ENCODE measurements at places on chromosomes 4 and X.

DNA sequence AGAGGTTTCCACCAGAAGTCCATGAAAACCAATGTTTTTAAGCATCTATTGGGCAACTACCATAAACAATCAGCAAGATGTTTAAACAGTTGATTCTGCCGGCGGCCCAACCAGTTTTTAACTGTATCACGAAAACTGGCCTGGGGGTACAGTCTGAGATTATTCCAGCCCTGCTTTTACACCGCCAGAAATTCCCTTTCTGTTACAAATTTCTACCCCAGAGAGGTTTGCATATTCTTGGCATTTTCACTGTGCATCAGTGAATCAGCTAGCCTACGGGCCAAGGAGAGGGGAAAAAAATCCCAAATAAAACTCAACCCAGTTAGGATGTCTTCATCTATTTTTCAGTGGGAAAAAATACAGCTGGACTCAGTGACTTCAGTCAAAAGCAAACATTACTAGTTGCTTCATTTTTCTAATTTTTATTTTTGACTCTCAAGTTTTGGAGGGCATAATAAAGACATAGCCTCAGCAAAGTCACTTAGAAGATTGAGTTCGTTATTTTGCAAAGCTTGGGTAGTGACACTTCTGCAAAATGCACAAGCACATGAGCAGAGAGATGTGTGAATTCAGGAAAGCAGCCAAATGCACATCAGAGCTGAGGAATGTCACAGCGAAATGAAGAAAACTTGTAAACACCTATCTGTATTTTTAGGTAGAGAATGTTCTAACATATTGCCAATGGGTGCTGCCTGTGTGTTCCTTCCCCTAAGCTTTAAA lies 167.8 kb upstream of the GK2 start:
- no peak for DNase-seq

DNA sequence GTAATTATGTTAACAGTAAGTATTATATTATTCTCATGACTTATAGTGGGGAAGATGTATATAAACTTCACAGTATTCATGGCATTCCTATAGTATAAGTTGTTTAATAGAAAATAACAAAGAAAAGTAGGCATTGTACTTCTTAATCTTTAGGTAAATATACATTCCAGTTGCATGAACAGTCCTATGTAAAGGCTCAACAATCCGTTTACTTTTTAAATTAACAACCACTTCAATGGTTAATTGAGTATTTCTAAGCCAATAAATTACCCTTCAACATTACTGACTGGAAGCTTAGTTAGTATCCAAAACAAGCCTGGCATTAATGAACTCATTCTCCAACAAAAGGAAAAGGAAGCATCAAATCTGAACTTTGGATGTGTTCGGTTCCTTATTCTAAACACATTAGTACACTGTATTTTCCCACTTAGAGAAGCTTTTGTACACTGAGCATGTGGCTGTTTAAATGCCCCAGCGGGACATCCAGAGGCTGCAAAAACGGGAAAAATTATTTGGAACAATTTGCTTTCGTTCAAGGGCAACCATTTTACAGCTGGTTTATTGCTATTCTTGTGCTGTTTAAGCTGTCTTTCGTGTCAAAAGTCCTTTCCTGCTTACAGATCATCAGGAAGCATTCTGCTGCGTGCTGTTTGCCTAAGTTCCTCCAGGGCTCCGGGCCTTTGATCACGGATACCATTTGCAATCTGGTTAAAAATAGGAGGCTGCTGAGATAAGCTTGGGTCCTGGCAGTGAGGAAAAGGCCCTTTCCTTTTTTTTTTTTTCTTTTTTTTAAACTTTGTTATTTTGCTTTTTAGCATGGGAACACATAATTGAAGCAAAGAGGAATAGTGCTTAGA lies 460.3 kb downstream of the SPRY1 start:
- peak; percentile 31 for DNase-seq

DNA sequence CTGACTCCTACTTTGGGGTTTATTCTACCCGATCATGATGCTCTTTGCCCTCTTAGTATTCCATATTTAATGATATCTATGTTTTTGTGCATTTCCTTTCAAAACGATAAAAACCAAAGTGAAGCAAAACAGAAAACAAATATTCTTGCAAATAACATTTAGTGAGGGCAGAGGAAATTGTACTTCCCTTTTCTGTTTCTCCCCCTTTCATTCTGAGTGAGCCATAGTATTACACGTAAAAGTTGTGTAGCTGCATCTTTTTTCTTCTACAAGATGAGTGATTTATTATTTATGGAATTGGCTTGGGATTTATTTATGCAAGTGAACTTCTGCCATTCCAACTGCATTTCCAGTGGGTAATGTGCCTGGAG lies 109.9 kb downstream of the AFF2 start:
- DNase-seq = no peak

DNA sequence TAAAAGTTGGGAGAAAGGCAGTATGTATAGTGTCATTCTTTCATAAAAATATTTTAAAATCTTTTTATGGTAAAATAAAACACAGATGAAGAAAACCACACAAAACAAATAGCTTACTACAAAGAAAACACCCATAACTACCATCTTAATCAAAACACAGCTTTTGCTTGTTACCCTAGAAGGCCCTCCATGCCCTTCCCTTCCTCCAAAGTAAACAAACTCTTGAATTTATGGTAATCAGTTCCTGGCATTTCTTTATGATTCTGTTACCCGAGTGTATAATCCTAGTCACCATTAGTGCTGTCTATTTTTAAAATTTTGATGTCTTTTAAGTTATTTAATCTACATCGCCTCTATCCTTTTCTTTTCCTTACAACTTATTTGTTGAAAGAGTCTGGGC lies 170.9 kb downstream of the APBB2 start:
- no peak for DNase-seq

- peak; percentile 21 for DNase-seq
Observed at GRCh38 chrX:39726771-39727170, 371.0 kb downstream of the BCOR start.

GRCh38 chrX:154294791-154295574 lies at the start of gene TEX28:
TSS of gene TEX28 (minus strand) at chrX:154295124. CDS start at chrX:154292117, 3,007 bp downstream.
- no peak for DNase-seq

- peak; percentile 66 for DNase-seq
Observed at GRCh38 chrX:13219991-13220764, 99.7 kb downstream of the ATXN3L start.

DNA sequence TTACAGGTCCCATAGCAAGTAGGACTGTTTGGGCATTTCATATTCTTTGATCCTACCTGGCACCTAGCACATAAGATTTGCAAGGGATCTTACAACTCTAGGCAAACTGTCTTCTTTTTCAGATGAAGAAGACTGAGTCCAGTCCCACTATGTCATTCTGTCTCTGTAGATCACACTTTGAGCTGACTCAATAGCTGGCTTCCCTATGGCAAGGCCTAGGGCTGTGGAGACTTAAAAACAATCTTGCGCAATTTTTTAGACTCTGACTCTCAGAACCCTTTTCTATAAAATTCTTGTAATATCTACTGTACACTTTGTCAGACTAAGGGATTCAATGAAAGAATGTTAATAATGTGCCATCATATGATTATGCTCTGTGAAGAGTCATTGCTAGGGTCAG lies 26.7 kb downstream of the OTC start:
- DNase-seq = no peak

DNA sequence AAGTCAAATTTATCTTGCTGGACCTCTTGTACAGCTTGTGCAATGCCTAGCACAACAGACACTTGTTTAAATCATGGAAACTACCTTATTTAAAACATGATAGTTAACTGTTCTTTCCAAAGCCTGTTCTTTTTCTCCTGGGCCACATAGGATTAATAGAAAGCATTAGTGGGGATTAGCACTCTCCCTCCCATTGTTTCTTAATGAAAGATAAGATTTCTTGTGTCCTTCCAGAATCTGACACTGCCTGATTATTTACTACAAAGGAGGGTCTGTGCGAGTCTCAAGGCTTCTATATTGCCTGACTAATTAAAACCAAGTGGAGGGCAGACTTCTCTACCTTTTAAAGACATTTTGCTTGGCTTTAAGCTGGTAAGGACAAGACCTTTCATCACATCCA lies 8.5 kb upstream of the ELMOD2 start:
- DNase-seq = no peak

DNA sequence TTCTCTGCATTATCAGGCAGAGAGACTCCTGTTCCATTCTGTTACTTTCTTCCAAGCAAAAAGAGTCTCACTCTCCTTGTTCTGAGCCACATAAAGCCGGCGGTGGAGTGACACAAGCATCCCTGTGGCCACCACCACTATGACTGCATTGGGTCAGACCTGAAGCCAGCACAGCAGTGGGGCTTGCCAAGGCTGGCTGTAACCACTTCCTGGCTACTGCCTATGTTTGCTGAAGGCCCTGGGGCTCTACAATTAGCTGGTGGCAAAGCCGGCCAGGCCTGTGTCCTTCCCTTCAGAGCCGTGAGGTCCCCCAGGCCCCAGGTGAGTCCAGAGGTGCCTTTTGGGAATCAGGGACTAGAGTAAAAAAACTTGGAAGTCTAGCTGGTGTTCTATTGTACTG lies 31.8 kb downstream of the PLAC8 start:
- peak; percentile 22 for DNase-seq

DNA sequence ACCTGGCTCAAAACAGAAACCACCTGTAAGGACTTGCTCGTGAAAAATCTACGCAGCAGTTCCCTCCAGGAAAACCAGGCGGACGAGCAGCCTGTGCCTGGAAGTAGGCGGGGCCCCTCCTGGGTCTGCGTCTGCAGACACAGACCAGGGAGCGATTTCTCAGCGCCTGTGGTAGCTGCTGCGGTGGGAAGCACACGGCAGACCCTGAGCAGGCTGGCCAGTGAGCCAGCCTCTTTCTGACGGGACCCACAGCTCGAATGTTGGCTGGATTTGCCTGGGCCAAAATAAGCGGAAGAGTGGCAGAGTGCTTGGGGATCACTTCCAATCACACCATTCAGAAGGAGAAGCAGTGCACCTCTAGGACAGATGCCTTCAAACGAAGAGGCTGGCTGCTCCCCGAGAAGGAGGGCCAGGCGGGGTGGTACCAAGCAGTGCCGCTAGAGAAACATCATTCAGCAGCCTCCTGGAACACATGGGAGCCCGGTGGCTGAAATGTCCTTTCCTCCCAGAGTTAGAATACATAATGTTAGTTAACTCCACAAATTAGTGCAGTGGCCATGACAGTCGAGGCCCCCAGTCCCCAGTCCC lies 85.9 kb downstream of the GATB start:
- DNase-seq = peak; percentile 67

DNA sequence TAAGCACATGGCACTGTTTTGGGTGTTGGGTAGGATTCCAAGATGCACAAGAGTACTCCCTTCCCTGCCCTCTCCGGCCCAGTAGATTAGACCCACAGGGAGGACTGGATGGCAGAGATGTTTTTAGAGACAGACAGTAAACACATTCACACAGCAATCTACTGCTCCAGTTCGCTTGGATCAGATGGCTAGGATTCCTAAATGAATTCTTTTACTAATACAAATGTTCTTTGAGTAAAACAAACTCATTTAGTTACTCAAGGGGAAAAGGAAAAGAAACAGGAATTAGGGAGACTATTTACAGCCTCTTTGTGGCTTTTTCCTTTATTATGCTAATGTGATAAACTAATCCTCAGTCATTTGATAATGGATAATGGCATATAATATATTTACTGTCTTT lies 5.9 kb downstream of the SNX25 start:
- DNase-seq = no peak

DNA sequence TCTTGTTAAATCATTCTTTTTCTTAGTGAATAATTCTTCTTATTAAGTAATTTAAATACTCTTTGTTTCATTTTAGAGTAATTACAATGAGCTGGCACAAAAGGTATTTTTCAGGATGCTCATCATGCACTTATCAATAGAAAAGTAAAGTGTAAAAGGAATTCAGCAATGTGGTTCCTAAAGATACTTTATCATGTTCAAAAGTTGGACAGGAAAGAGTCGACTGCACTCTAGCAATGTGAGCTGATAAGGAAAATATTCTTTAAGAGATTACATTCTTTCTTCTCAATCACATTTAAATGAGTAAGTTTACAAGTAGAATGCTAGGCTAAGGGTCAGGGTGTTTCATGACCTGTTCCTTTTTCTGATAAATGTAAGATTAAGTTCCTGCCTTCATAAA lies 609.5 kb upstream of the FAM241A start:
- no peak for DNase-seq

DNA sequence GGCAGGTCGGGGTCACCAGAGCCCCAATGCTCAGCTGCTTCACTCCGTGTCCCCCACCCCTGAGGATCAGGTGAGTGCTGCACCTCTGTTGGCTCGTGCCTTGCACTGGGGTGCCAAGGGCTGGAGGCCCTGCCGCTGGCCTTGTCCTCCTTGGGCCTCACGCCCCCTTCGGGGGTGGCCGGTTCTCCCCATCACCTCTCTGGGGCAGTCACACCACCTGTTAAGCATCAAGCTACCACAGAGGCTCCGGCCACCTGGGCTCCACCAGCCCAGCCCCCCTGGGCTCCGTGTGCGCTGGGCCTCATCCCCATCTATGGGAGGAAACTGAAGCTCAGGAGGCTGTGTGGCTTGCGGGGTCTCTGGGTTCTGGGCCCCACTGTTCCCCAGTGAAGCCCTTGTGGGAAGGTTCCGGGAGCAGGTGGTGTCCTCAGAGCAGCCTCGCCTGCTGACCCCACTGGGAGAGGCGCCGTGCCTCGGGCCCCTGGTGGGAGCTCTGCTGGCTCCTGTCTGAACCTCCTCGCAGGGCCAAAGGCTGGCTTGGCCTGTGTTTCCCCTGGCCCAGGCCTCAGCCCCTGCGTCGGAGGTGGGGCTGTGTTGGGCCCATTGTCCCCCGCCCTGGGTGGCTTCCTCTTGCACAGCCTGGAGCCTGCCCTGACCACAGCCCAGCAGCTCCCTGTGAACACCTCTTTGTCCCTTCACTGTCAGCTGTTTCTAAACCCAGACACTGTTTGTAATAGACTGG lies 30.8 kb downstream of the DOK7 start:
- DNase-seq = no peak

- DNase-seq = no peak
Observed at GRCh38 chrX:115233497-115234455, at the start of gene LRCH2. TSS of gene LRCH2 (minus strand) at chrX:115234096. CDS start at chrX:115234041, 55 bp downstream.

DNA sequence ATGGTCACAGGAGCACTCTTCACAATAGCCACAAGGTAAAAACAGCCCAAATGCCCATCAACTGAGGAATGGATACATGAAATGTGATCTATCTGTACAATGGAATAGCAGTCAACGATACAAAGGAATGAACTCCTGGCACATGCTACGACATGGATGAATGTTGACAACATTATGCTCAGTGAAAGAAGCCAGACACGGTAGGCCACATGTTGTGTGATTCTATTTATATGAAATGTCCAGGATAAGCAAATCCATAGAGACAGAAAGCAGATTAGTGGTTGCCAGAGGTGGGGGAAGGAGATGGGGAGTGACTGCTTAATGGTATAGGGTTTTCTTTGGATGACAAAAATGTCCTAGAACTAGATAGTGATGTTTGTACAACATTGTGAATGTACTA lies 58.7 kb upstream of the GPM6B start:
- DNase-seq = no peak

GRCh38 chr4:153481478-153481877 lies 15.3 kb downstream of the TMEM131L start:
- no peak for DNase-seq

DNA sequence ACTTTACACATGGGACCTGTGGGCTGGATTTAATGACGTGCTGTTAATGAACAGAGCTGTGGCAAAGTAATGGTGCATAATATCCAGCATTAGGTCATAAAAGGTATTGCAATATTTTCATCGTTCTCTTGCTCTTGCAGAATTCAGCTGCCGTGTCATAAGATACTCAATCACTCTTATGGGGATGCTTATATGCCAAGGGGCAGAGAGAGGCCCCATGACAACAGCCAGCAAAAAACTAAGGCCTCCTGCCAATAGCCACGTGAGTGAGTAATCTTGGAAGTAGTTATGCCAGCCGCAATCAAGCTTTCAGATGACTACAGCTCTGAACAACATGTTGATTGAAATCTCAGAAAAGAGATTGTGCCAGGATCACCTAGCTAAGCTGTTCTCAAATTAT lies 616.9 kb downstream of the FSTL5 start:
- no peak for DNase-seq

GRCh38 chr4:113587156-113587555 lies 174.4 kb downstream of the CAMK2D start:
- no peak for DNase-seq
